Motor neuron (in vitro differentiated cells): ENCODE measurements at places on chromosomes 1 and 21. TPM values are rescaled to one million over a fixed set of nuclear protein-coding genes. Genes with fewer than 3 reads are reported as not detected.
A peak's percentile ranks its signal among the peaks of the same experiment; 100 is the strongest.

DNA sequence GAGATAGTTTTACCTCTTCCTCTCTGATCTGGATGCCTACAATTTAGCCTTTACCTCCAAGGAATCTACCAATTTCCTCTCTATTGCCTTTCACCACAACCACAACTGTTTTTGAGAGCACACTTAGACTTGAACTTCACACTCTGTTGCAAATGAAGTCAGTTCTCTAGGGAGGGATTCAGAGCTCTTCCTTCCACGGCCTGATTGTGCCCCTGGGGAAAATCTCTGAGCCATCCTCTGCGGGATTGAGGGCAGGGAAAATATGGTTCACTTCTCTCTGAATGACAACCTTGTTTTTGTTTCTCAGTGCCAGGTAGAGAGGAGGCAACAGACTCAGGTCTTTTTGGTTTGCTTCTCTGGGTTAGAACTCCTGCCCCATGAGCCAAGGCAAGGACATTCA is 35.4 kb upstream of the BCL10 start:
- ATAC-seq = no peak

DNA sequence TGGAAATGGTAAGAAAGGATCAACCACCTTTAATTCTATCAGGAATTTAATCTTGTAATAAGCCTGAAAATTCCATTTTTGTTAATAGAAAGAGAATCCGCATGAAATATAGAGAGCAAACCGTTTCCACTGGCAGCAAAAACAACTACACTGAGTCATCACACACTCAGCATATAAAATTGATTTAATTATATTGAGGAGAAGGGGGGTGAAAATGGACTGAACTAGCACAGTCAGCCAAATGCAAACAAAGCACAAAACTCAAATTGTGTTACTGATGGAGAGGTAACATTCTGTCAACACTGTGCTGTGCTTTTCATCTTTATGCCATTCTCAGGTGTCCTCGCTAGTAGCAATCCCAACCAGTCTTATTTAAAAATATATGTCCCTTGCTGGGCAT is 1583.9 kb downstream of the MRPL39 start:
- peak; percentile 66 for ATAC-seq

GRCh38 chr1:116167625-116168276 is 56.6 kb downstream of the MAB21L3 start:
- ATAC-seq = peak; percentile 11

DNA sequence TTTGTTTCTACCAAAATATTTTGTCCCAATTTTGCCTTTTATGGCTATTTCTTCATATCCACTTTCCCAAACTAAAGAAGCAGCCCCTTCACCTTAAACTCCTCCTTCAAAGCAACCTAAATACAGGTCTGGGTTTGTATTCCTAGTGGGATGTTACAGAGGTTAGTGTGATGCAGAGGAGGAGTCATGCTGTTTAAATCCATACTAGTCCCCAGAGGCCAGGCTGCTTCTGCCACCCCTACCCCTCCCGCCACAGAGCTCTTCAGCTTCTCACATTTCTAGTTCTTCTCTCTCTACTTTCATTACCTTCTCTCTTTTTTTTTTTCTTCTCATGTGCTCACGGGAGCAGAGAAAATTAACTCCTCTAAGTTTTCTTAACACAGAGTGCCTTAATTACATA is 29.3 kb downstream of the SELL start:
- no peak for ATAC-seq

DNA sequence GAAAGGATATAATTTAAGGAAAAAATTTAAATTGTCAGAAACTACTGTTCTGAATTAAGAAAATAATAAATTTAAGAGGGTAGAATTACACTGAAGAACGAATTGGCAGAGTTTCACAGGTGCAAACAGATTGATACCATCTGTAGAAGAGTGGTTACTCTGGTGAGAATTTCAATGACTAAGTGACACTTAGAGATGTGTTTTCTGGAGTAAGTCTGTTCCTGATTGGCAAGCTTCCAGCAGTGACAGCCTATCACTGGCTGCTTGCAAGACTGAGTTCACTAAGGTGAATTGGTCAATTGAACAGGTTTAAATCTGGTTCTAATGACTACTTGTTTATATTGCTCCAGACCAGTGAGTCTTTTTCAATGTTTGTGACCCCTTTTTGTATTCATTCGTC is 838.2 kb upstream of the RGS18 start:
- ATAC-seq = no peak

DNA sequence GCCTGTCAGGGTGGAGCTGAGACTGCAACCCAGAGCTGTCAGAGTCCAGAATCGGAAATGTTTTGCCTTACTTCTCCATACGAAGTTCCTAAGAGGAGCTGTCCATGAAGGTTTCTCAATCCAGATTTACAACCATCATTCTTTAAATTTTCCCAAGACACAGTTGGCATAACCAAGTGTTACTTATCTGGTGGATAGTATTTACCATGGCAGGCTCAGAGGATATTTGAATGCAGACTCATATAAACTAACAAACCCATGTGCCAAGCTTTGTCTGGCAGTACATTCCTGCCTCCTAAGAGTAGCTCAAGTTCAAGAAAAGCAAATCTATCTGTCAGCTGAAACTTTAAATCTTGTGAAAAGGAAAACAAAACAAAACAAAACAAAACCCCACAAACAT is 267.9 kb downstream of the ZNF326 start:
- ATAC-seq = no peak

DNA sequence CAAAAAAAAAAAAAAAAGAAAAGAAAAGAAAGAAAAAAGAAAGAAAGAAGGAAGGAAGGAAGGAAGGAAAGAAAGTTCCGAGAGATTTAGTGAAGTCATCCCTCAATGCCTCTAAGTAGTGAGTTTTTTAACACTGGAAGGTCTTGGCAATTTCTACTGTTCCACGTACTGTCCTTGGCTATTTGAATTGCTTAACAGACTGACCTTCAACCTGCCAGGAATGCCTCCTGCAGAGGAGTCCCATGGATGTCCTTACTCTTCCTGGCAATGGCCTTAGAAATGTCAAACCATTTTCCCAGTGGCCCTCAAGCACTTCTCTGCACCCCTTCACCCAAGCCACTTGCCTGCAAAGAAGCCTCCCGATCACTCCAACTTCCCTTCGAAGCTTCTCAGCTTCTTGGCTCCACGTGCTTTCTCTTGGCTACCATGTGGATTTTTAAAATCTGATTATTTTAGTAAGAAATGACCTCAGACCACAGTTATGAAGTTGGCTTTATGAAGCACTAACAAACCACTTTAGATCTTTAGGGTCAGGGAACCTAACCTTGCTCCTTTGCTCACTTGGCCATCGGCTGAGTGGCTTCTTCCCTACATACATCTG is 43.7 kb upstream of the ABCG1 start:
- no peak for ATAC-seq

DNA sequence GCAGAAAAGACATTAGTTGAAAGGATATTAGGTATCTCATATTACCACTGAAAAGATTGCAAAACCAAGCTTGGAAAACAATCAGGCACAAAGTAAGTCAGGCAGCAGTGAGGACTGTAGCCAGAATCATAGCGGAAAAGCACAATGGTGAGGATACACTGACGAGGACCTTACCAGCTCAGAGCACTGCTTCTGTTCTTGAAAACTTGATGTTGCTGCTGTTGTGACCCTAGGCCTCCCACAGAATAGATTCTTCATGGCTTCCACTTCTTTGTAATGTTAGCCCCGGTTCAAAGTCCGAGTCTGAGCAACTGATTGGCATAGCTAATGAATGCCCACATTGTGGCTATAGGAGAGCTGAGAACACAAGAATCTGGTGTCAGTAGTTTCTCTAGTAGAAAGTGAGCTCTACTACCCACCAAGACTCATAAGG is 45.2 kb upstream of the LRRC8C start:
- ATAC-seq = peak; percentile 32

GRCh38 chr1:204563307-204563706 is 47.1 kb downstream of the MDM4 start:
- ATAC-seq = no peak

- ATAC-seq = no peak
These were observed 126.4 kb downstream of the NEK7 start for GRCh38 chr1:198283222-198283621.

DNA sequence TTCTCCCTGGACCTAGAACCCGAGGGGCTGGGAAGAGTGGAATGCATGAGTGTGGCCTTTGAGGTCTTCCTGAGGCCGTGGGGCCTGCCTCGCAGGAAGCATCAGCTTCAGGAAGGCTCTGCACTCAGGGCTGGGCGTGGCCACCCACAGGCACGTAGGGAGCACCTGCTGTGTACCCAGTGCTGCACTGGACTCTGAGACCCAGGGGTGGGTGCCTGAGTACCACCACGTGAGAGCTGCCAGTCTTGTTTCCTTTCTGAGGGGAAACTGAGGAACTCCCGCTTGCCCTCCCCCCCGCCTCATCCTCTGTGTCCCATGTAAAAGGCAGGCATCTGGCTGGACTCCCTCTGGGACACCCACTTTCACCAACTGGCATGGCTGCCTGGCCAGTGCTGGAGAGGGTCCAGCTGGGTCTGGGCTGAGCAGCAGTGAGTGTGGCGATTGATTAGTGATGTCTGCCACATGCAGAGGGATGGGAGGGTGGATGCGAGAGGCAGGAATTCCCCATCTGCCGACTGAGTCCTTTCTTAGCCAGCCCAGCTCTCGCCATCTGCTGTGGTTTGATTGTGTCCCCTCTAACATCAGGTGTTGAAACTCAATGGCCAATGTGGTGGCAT is 30.2 kb upstream of the TTC34 start:
- no peak for ATAC-seq

DNA sequence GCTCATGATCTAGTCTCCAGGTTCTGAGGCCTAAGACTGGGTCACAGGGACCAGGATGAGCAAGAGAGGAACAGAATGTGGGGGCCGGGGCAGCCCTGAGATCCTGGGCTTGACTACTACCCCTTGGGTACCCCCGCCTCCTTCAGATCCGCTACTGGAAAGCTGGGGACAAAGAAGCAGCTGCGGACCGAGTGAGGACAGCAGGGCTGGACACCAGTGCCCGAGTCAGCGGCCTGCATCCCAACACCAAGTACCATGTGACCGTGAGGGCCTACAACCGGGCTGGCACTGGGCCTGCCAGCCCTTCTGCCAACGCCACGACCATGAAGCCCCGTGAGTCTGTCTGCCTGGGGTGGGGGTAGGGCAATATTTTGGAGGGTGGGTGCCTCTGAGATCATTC is 12.5 kb downstream of the TMEM81 start:
- ATAC-seq = no peak

DNA sequence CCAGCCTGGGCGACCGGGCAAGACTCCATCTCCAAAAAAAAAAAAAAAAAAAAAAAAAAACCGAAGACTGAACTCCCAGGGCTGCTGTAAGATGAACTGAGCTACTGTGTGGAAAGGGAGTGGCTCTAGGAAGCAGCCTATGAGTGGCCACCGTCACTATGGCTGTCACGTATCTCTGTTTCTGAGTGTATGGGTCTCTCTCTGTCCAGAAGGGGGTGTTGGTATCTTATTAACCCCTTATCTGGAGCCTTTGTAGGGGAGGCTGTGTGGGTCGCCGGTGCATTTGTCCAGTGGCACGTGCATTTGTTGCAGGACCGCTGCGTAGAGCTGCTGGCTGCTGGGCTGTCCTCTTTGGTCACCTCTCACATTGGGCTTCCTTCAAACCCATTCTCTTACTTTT is 326.6 kb downstream of the CAMTA1 start:
- no peak for ATAC-seq

GRCh38 chr1:152110365-152110859 is 4.8 kb downstream of the TCHH start:
- ATAC-seq = peak; percentile 29

DNA sequence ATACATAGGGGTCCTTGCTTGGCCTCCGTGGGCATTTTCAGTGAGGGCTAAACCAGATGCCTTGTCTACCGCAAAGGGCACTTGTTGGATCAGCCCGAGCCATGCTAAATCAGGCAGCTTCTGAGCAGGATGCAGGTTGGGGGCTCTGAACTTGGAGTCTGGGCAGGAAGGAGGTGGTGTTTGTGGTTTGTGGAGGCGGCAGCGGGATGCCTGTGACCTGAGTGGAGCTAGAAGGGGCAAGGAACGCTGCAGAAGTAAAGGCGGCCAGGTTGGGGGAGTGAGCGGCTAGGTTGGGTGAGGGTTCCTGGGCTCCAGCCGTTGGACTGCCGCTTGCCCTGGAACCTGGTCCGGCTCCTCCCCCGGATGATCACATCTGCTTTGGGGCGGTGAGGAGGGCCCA is 183.9 kb downstream of the CAMTA1 start:
- ATAC-seq = no peak

GRCh38 chr1:156488566-156489165 is 11.9 kb downstream of the MEF2D start:
- no peak for ATAC-seq

DNA sequence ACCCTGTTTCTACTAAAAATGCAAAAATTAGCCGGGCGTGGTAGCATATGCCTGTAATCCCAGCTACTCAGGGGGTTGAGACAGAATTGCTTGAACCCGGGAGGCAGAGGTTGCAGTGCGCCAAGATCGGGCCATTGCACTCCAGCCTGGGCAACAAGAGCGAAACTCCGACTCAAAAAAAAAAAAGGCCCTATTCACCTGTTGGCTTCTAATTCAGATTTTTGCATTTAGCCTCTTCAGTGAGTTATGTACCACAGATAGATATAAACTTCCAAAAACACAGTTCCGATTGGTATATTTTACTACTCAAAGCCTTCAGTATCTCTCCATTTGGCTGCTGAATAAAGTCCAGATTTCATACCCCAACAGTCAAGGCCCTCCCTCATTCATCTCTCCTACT is 42.7 kb downstream of the POU2F1 start:
- no peak for ATAC-seq

- peak; percentile 42 for ATAC-seq
These were observed 25.2 kb downstream of the MAGI3 start for GRCh38 chr1:113415310-113416070.

- ATAC-seq = no peak
These were observed 232.2 kb downstream of the KCNJ6 start for GRCh38 chr21:37684115-37684493.

GRCh38 chr21:39353295-39353694 is 4.4 kb upstream of the HMGN1 start:
- ATAC-seq = no peak

- ATAC-seq = no peak
These were observed 16.4 kb downstream of the EPHA2 start for GRCh38 chr1:16139473-16139962.

GRCh38 chr1:153535242-153536011 is at the start of gene S100A6:
Gene S100A6 (minus strand): TSS chr1:153535991. CDS start chr1:153535339, 652 bp downstream.
- no peak for ATAC-seq

- no peak for ATAC-seq
These were observed 601.5 kb upstream of the ZP4 start for GRCh38 chr1:238492271-238492670.

TTC39A gene
- total RNA-seq = 2.5 and 2.6 TPM in 2 replicates

UROD gene
- total RNA-seq = 80.3 and 93.6 TPM in 2 replicates

NBPF1 gene
- total RNA-seq = 30.5 and 32.4 TPM in 2 replicates

NCF2 gene
- 0.68 and 1.3 TPM in 2 replicates for total RNA-seq

CCDC185 gene
- total RNA-seq = 0.18 and 0.50 TPM in 2 replicates

ADCY10 gene
- 0.11 and 0.56 TPM in 2 replicates for total RNA-seq

LCE4A gene
- total RNA-seq = not detected in 2 replicates

E2F2 gene
- total RNA-seq = 0.60 and 1.4 TPM in 2 replicates

KAZN gene
- total RNA-seq = 16.2 and 17.4 TPM in 2 replicates

KRTAP19-1 gene
- not detected in 2 replicates for total RNA-seq

C1orf115 gene
- total RNA-seq = 1.5 and 1.7 TPM in 2 replicates
